ENCODE measurements at places on chromosomes 4 and X.

DNA sequence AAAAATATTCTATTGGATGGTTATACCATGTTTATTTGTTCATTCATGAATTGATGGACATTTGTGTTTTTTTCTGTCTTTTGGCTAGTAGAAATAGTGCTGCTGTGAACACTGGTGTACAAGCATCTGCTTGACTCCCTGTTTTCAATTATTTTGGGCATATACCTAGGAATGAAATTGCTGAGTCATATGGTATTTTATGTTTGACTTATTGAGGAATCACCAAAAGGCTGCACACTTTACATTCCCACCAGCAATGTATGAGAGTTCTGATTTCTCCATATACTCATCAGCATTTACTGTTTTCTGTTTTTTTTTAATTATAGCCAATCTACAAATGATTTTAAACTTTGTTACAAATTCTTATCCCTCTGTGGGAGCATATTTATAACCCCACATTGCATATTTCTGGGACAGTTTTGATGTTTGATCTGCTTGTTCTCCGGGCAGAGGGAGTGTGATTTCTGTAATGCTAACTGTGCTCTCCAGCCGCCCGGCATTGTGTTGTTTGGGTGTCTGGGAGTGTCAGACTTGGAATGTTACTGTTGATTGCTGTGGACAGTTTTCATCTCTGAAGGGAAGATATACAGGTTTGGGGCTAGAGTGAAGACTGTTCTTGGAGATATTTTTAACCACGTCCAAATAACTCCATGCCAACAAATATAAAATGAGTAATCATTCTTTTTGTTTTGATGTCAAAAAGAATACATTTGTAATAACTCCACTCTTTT is 60.5 kb upstream of the PGRMC2 start:
- DNase-seq: no peak

GRCh38 chr4:89784686-89785231 is 52.2 kb downstream of the SNCA start:
- DNase-seq: no peak

DNA sequence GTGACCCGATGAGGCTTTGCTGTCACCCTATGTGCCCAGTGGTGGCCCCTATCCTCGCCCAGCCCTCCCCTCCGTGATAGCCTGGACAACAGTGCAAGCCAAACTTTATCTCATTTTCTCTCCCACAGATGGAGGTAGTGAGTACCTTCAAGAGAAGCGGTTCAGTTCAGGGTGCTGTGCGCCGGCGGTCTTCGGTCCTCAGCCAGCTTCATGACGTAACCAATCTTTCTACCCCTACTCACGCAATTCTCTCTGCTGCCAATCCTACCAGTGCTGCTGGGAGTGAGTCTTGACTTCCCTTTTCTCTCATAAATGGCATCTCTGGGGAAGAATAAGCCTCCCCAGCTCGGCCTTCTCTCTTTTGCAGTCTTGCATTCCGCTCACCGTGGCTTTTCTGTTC is 29.5 kb downstream of the CCNQ start:
- DNase-seq: no peak

DNA sequence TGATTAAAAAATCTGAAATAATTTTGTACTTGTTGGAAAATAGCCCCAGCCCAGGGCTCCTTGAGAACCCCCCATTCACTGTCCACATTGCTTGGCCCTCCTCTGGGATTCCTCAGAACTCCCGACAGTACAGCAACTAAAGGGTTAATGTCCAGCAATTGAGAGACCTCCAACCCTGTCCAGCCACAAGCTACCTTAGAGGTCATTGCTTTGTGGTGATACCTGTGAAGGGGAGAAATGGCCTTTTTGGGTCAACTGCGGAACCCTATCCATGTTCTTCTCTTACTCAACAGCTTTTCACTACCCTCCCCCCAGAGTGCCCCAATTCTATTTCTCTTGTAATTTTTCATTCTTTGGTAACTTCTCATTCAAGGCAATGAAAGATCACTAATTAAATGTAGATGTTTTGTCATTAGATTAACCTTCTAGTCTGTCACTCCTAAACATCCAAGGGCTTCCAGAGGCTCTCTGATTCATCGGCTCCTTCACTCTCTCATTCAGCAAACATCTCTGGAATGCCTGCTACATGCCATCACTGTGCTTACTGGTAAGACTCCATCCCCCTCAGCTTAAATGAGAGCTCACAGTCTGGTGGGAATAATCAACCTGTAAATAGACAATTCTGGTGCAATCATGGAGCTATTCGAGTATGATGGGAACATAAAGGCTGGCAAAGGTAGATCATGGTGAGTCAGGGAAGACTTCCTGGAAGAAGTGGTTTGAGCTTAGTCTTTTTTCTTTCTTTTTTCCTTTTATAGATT is 241.4 kb upstream of the PGRMC2 start:
- DNase-seq: no peak

GRCh38 chrX:149060921-149061320 is 444.2 kb downstream of the IDS start:
- no peak for DNase-seq

DNA sequence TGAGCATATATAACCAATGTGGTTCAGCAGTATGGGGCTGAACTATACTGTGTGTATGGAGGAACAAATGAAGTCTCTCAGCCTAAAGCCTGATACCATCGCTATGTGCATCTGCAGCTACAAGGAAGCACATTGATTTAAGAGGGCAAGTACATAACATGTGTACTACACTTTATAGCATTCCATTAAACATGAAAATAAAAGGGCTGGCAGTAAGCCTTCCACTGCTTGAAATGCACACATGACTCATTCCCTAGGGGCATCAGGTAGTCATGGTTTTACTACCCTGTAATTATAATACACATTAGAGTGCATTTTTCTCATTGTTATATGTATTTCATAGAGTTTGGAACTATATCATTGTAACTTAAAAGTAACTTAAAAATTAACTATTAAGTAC is 51.2 kb downstream of the SMARCA1 start:
- DNase-seq: no peak

- DNase-seq: no peak
Measured at GRCh38 chrX:19863212-19863856, 24.1 kb downstream of the SH3KBP1 start.

GRCh38 chrX:826448-826847 is 195.9 kb downstream of the SHOX start:
- no peak for DNase-seq

DNA sequence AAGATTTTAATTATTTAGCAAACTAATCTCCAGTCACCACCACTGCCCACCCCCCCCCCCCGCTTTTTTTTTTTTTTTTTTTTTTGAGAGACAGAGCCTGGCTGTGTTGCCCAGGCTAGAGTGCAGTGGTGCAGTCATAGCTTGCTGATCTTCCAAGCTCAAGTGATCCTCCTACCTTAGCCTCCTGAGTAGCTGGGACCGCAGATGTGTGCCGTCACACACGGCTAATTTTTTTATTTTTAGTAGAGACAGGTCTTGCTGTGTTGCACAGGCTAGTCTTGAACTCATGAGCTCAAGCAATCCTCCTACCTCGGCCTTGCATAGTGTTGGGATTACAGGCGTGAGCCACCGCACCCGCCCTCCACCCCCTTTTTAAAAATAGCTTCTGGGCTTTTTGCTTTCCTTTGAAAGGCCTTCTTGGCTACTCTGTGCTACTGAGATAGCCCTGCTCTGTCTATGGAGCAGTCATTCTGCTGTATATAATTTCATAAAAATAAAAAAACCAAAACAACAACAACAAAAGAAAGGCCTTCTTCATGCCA is 18.7 kb downstream of the TXLNG start:
- no peak for DNase-seq

GRCh38 chrX:28880136-28880535 is 292.9 kb downstream of the IL1RAPL1 start:
- DNase-seq: no peak

DNA sequence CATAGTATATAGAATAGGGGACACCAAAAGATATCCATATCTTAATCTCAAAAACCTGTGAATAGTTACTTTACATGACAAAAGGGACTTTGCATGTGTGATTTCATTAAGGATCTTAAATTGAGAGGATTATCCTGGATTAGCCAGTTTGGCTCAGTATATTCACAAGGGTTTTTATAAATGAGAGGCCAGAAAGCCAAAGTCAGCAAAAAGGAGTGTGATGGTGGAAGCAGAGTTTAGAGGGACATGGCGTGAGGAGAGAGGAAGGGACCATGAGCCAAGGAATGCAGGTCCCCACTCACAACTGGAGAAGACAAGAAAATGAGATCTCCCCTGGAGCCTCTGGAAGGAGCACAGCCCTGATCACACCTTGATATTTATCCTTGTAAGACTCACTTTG is 648.5 kb upstream of the LCORL start:
- DNase-seq: no peak

DNA sequence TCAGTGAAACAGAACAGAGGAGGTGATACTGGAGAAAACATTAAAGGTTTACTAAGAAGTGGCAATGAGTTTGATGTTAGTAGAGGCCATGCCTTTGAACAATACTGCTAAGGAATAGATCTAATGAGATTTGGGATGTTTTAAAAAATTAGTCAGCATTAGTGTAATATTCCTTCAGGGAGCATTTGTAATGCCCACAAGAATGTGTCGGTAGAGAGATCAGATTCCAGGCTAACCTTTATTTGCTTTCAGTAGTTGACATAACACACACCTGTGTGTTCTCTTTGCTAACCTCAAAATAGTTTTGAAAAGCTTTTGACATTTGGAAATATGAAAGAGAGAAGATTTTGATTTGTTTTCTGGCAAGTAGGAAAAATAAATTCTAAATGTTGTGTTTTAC is 328.8 kb downstream of the BMPR1B start:
- no peak for DNase-seq

GRCh38 chr4:184444953-184445309 is 29.4 kb downstream of the IRF2 start:
- DNase-seq: no peak

DNA sequence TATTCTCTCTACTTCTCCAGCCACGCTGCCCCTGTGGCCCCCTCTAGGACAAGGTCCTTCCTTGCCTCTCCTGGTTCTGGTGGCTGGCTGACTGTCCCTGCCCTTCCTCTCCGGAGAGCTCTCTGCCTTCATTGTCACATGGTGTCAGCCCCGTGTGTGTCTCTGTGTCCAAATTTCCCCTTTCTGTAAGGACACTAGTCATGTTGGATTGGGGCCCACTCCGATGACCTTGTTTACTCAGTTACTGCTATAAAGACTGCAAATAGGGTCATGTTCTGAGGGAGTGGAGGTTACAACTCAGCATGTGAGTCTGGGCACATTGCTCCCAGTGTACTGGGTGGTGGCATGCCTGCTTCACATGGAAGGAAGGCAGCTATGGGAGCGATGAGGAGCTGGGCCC is 129.5 kb upstream of the PSAPL1 start:
- no peak for DNase-seq

- DNase-seq: no peak
Measured at GRCh38 chrX:41558531-41558930, 111.4 kb downstream of the NYX start.

DNA sequence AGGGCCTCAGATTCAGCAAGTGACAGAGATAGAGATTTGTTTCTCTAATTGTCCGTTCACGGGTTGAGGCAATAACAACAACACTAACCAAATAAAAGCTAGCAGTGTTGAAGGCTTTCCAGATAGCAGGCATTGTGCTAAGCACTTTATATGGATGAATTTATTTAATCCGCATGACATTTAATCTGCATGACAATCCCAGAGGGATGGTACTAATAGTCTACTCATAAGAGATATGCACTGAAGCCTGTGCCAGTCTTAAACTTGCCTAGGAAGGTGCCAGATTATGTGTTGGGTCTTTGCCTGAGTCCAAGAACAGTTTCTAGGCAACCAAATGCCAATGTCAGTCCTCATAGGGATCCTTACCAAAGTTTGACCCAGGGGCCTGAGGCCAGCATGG is 37.7 kb upstream of the FAT1 start:
- DNase-seq: no peak

DNA sequence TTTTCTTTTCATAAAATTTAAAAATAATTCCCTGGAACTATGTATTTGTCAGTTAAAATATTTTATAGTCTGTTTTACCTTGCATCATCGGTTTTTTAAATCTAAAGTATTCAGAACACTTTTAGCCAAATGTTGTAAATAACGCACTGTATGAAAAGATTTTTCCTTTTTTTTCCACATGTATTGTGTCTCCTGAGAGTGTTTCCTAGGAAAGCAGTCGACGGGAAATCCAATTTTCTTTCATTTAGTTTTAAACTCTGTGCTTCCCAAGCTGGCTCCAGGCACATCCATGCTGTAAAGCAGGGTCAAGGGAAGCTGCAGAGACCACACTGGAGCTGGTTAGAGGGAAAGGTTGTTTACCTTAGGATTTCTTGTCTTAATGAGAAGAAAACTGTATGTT is 1724.3 kb upstream of the TENM3 start:
- no peak for DNase-seq

- DNase-seq: no peak
Measured at GRCh38 chrX:136999024-136999423, 34.8 kb downstream of the GPR101 start.

DNA sequence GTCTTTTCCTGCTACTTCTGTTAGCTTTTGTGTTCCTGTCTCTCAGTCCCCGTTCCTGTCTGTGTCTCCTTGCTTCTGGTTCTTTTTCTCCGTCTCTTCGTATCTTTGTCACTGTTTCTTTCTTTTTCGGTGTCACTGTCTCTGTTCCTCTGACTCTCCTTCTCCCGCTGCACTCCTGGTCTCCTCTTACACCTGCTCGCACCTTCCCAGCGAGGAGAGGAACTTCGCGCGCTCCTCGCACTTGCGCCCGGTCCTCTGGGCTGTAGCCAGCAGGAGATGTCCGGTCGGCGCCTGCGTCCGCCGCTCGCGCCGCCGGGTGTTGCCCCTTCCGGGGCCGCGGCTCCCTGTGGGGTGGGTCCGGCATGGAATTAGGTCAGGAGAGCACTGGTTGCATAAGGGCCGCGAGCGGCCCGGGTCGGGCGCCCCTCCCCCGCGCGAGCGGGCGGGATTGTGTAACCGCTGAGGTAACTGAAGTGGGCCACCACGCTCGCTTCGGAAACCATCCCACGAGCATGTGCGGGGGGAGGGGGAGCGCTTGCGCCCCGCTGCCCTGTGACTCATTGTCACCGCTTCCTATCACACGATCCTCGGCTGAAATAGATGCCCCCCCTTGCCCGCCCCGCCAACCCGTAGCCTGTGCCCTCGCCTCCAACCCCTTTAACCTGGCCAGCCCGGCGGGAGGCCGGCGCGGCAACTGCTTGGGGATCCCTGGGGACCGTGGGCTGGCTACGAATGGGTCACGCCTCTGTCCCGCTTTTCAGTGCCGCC is 1.6 kb downstream of the LONRF3 start:
- peak; percentile 33 for DNase-seq

DNA sequence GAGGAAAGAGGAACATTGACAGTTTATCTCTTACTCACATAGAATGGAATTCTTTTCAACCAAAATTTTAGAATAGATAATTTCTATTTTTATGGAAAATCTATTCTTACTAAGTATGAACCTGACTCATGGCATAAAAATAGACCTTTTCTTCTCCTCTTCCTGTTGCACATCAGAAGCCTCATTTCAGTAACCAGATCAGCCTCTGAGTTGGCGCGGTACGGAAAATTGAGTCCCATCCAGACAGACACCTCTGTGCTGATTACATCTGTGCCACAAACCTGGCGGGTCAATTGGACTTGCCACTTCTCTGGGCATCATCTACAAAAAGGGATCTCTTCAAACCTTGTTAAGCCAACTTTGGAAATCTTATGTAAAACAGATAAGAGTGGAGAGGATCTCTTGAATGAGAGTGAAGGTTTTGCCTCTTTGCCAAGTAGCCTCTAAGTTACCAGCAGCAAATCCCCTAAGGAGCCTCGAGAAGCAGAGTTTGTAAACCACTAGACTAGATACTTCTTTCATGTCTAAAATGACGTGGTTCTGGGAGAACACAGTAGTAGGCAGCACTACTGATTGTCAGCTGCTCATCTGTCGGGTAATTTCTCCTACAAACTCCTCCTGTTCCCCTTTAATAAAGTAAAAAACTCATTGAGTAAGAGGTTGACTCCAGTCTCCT is 37.4 kb downstream of the TENM3 start:
- peak; percentile 45 for DNase-seq

Measured in head of caudate nucleus (tissue), 42 donors.